Mammary epithelial cell (primary cell): ENCODE measurements at places on chromosomes 7 and 10. TPM values are rescaled to one million over a fixed set of nuclear protein-coding genes. Genes with fewer than 3 reads are reported as not detected.

SLC16A12 gene
- polyA plus RNA-seq, result 0.07 TPM

TMEM130 gene
- polyA plus RNA-seq, result not detected

GLUD1 gene
- polyA plus RNA-seq, result 104 TPM

CYP26C1 gene
- polyA plus RNA-seq, result 0.02 TPM

KCND2 gene
- not detected for polyA plus RNA-seq

TEX47 gene
- not detected for polyA plus RNA-seq

ANKRD61 gene
- polyA plus RNA-seq, result 0.22 TPM

PLAU gene
- 269 TPM for polyA plus RNA-seq

ECD gene
- polyA plus RNA-seq, result 23.9 TPM

PNPLA8 gene
- 10.3 TPM for polyA plus RNA-seq

GCK gene
- not detected for polyA plus RNA-seq

IL6 gene
- polyA plus RNA-seq, result not detected

GIMAP1 gene
- not detected for polyA plus RNA-seq

PAX2 gene
- polyA plus RNA-seq, result not detected

DKK1 gene
- polyA plus RNA-seq, result 325 TPM

GTPBP4 gene
- polyA plus RNA-seq, result 33.8 TPM

OR2AE1 gene
- polyA plus RNA-seq, result 0.05 TPM

DLX5 gene
- polyA plus RNA-seq, result 0.07 TPM

DNAJC12 gene
- 0.08 TPM for polyA plus RNA-seq

TMEM26 gene
- not detected for polyA plus RNA-seq

BLOC1S2 gene
- 39.9 TPM for polyA plus RNA-seq

KCNIP2 gene
- polyA plus RNA-seq, result 0.22 TPM

PDE1C gene
- 8.0 TPM for polyA plus RNA-seq

NFE2L3 gene
- polyA plus RNA-seq, result 6.8 TPM

LIPF gene
- not detected for polyA plus RNA-seq

KCP gene
- polyA plus RNA-seq, result 0.20 TPM
